ENCODE measurements at places on chromosomes 5 and 9.
A peak's percentile ranks its signal among the peaks of the same experiment; 100 is the strongest.

DNA sequence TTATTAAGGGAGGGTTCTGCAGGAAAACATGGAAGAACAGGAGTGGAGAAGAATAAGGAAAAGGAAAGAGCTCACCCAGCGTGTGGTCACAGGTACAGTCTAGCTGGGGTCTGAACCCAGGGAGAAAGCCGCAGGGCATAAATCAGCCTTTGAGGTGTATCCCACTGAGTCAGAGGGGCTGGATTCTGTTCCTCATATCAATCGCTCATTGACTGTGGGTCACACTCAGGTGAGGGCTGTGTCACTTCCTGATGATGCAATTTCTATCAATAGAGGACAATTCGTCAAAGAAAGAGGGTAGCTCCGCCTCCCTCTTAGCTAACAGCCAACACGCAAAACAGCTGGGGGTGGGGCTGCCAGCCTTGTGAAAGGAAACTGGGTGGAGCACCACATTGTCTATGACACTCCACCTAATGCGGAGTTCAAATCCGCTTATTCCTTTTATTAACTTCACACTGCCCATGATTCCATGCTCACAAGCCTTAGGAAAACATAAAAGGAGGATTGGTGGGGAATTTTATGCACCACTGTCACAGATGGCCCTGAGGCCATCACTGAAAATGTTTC is 176.2 kb downstream of the ICE1 start:
- no peak for DNase-seq

DNA sequence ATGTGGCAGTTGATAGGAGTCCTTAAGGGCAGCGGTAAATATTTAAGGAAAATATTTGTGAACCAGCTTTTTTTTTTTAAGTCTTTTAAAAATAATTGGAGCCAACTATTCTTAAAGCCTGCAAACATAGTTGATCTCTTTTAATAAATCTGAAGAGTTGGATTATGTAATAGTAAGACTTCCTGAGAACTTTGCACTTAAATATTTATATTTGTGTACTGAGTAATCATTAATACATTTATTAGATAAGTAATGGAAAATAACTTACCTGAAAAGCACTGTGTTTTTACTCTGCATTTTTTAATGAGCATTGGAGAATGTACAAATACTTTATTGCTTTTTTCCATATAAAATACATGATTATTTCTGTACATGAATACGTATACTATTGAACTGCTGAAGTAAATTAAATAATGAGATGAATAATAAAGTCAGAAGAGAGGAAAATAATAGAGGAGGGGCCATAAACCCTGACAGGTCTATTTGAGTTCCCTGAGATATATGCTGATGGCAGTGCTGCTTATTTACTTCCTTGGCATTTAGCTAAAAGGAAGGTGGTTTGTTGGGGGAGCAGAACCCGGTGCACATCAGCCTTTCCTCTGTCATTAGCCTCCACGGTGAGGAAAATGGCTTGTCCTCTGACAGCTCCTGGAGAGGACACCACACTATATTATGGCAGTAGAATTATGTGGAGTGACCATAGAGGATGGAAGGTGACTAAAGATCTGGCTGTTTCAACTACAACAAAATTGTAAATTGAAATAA is 148.0 kb downstream of the ZSWIM6 start:
- no peak for DNase-seq

DNA sequence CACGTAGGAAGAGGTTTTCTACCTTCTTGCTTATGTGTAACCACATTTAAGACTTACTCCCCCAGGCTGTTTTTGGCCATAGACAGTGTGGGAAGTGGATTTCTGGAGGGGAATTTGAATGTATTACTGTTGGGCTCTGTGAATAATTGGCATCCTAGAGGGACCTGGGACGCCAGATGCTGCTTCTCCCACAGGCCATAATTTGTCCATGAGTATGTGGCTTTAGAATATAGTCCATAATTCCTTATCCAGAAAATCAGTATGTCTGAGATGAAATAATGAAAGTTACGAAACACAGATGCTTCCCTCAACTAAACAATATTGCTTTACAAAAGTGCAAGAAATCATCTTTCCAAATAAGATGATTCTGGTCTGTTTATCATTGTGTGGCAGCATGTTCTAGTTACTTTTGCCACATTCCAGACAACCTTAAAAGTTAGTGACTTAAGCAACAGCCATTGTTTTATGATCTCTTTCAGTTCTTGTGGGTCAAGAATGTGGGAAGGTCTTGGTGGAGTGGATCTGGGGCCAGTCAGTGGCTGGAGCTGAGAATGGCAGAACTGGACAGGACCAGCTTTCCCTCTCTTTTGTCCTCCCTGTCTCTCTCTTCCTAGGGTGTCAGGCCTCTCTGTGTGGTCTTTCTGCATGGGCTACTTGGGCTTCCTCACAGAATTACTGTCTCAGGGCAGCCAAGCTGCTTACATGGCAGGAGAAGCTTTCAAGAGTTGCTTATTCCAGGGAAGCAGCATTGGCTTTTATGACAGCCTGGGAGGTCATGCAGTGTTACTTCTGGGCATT is 79.4 kb downstream of the FBXL7 start:
- no peak for DNase-seq

GRCh38 chr9:134594078-134594941 is 47.3 kb upstream of the COL5A1 start:
- no peak for DNase-seq

GRCh38 chr9:87499424-87500017 is 1.9 kb downstream of the DAPK1 start:
- no peak for DNase-seq

DNA sequence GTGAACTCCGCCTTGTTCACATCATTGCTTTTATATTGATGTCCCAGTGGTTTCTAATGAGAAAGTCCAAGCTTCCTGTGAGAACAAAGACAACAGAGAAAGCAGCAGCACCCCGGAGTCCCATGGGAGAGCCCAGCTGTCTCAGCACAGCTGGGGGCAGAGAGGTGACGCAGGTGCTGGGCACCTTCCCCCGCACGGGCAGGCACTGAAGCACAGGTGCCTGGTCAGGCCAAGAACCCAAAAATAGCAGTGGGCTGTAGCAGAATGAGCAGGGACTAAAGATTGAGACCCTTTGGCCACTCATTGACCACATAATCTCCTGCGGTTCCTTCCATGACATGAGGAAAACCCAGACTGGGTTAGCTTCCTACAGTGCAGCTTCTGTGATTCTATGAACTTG is 18.8 kb downstream of the SRD5A1 start:
- no peak for DNase-seq

DNA sequence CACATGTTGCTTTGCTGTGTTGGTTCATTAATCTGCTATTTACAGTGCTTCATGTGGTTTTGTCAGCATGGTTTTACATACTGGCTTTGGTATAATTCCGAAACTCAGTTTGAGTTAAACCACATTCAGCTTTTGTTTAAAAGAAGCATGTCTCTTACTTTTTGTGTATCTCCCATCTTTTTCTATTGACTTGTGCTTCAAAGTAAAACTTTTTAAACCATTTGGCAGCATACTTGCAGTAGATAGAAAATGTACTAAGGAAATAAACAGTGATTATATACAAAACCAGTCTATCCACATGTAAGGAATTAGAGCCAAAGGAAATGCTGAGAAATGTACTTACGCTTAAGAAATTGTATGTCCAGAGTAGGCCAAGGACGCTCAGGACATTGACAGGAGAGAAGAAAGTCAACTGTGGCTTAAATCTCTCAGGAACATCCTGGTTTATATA is 286.9 kb downstream of the ARHGEF28 start:
- no peak for DNase-seq

- DNase-seq: no peak
Observed at GRCh38 chr5:180059326-180059725, 12.2 kb downstream of the RNF130 start.

DNA sequence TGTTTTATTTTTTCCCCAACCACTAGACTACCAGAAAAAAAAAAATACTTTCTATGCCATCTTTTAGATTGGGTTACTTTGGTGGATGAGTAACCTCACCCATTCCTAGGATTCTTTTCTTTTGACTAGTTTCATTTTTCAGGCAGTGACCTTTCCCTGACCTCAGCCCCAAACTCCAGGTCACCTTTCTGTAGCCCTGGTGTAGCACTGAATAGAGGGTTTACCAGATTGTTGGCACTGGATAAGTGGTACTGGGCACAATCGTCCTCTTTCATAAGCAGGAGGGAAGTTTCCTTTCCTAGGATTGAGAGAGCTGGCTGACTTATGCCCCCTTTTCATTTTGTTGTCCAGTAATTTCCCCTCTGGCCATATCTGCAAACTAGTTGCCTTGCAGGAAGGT is 169.4 kb upstream of the TMEM161B start:
- peak; percentile 53 for DNase-seq

GRCh38 chr9:107142896-107143603 is 140.0 kb upstream of the RAD23B start:
- peak; percentile 18 for DNase-seq

DNA sequence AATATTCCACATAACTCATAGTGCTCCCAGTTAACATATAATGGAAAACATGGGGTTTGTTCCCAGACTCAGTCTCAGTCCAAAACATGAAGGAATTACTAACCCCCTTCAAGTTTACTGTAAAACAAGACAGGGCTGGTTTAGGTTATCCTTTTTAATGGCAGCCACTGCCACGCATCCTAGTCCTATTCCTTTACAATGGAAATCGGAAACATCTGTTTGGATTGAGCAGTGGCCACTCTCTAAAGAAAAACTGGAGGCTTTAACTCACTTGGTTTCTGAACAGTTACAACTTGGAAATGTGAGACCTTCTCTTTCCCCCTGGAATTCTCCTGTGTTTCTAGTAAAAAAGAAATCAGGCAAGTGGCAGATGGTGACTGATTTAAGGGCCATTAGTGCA is 609.9 kb upstream of the ACO1 start:
- no peak for DNase-seq

DNA sequence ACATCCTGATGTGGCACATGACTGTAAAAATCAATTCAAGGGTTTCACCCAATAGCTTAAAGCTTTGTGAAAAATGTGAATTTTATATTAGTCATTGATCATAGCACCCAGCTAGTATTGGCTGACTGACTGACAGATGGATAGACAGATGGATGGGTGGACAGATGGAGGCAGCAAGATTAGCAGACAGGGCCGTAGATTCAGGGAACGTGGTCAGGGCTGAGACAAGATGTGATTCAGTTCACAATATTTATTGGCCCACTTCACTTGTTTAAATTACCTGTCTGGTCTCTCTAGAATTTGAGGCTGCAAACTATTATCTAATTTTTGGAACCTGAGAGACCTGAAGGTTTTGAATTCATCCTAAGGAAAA is 12.0 kb upstream of the PCSK5 start:
- no peak for DNase-seq

DNA sequence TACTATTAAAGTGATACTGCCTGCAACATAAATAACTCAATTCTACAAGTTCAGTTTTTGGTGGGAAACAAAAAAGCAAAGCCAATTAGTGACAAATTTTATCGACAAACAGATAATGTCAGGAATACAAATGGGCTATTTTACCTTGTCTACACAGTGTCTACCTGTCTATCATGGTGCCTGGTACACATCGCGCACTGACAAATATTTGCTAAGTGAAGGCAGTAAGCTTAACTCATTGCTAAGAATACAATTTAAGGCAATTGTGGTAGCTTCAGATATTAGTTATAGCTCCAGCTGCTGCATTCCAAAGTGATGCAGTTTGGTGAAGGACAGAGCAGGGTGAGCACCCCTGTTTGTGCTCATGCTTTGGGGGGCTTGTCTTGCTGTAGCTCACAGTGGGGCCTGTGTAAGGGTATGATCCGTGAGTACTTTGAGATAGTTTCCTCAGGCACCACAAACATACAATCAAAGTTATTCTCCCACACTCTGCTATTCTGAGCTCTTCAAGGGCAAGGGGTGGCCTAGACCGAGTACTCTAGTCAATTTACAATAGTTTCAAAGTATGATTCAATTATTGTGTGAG is 24.7 kb downstream of the ELL2 start:
- DNase-seq: no peak

GRCh38 chr9:83934569-83935275 is 13.5 kb upstream of the KIF27 start:
- DNase-seq: peak; percentile 65

DNA sequence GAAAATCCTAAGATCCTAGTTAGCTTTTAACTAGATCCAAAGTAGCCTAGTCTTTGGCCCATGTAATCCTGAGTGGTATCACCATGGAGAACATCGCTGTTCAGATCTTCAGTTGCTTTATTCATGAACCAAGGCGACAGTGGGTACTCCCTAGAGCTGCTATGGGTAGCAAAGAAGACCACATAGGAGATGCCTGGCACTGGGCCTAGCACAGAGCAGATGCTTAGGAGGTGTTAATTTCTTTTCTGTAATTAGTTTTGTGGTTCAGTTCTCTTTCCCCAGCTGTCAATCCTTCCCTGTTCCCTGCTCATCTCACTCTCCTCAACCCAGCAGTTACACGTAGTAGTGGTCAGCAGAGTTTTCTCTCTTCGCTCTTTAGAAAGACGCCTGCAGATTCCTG is 9.3 kb downstream of the CAST start:
- DNase-seq: no peak

DNA sequence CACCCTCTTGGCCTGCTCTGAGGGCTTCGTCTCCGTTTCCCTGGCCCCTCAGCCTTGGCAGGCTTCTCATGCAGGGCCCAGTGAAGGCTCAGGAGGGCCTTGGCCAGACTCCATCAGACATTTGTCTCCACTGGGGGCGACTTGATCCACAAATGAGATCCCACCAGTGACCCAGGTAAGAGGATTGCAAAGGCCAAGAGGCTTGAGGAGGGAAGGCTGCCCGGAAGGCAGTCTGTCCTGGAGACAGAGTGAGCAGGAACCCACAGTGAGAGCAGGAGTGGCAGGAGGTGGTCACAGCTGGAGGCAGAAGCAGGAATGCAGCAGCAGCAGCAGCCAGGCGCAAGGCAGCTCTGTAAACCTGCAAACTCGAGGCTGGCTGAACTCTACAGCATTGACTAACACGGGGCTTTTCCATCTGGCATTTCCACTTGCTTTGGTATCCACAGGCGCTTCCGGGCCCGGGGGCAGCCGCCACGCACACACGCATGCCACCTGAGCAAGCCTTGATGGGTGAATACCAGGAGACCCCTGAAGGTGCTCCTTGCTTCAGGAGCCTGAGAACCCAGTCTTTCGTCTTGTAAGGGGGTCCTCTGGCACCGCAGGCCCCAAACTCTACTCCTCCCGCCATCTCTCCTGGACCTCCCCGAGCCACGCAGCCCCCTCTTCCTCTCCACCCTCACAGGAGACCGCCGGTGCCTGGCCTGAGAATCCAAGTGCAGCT is 14.7 kb downstream of the MGAT1 start:
- DNase-seq: no peak

- DNase-seq: no peak
Observed at GRCh38 chr9:130461218-130461630, 16.5 kb downstream of the ASS1 start.

- DNase-seq: no peak
Observed at GRCh38 chr5:178125253-178125906, 5.4 kb upstream of the RMND5B start.

GRCh38 chr5:62041156-62041756 is 264.8 kb upstream of the KIF2A start:
- DNase-seq: no peak

GRCh38 chr9:68698943-68699509 is 6.0 kb upstream of the PIP5K1B start:
- DNase-seq: no peak

Measured in NCI-H226 (cell line).